ENCODE measurements at places on chromosomes 6 and 20. TPM values are rescaled to one million over a fixed set of nuclear protein-coding genes. Genes with fewer than 3 reads are reported as not detected.

Gene PDYN
- total RNA-seq = not detected

Gene LY86
- total RNA-seq = 5.7 TPM

Gene ZNF318
- 18.2 TPM for total RNA-seq

Gene MYT1
- total RNA-seq = not detected

Gene BACH2
- 65.8 TPM for total RNA-seq

Gene BFSP1
- 0.17 TPM for total RNA-seq

Gene SYS1
- 34.9 TPM for total RNA-seq

- no peaks in the 10 kb centered on the region for H3K4me1 ChIP-seq
- H3K36me3 ChIP-seq = no peaks in the 10 kb centered on the region
- DNase-seq = no peak
- no peak overlapping the region for H3K4me3 ChIP-seq
- H3K27ac ChIP-seq = no peak overlapping the region
- H3K27me3 ChIP-seq = peaks cover 69% of the 10 kb centered on the region
Measured at GRCh38 chr20:56928007-56928406, 298.9 kb downstream of the TFAP2C start.

- no peaks in the 10 kb centered on the region for H3K27me3 ChIP-seq
- H3K4me1 ChIP-seq = peaks cover 3% of the 10 kb centered on the region
- DNase-seq = no peak
- no peak overlapping the region for H3K4me3 ChIP-seq
- H3K36me3 ChIP-seq = peaks cover 34% of the 10 kb centered on the region
- H3K27ac ChIP-seq = no peak overlapping the region
Measured at GRCh38 chr6:149580880-149581279, 14.7 kb downstream of the GINM1 start.

- no peak overlapping the region for H3K27ac ChIP-seq
- no peaks in the 10 kb centered on the region for H3K4me1 ChIP-seq
- peaks cover 3% of the 10 kb centered on the region for H3K27me3 ChIP-seq
- H3K36me3 ChIP-seq = no peaks in the 10 kb centered on the region
Measured at GRCh38 chr20:64205611-64206026, 41.4 kb downstream of the MYT1 start.

DNA sequence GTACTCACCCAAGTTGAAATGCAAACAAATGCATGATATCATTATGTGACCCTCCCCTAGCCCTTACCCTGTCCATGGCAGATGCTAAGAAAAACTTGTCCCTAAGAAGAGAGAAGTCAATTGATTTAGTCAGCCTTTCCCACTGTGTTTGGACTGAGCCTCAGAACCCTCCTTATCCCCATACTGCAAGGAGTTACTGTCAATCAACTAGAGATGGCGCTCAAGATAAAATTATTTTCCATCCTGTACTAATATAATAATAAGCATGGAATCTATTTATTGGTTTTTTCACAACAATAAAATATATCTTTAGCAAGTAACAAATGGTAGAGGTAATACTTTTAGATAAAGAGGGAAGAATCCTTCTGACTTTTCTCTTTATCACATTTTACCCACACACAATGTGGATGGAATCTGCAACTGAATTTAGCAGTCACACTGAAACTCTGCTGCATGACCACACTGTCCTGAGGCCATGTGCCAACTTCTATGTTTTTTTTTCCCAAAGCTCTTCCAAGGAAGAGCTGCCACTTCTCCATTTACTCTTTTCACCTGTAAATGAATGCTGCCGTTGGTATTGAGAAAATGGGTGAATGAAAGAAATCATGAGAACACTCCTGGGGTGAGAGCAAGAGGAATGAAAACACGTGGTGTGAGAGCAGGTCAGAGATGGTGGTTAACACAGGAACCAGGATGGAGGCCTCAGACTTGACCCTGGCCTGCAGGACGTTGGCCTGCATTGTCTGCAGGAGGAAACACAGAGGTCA lies 10.5 kb downstream of the NT5E start:
- H3K27me3 ChIP-seq = no peaks in the 10 kb centered on the region
- H3K4me1 ChIP-seq = peaks cover 74% of the 10 kb centered on the region
- DNase-seq = no peak
- H3K27ac ChIP-seq = peak overlapping the region; percentile 92

DNA sequence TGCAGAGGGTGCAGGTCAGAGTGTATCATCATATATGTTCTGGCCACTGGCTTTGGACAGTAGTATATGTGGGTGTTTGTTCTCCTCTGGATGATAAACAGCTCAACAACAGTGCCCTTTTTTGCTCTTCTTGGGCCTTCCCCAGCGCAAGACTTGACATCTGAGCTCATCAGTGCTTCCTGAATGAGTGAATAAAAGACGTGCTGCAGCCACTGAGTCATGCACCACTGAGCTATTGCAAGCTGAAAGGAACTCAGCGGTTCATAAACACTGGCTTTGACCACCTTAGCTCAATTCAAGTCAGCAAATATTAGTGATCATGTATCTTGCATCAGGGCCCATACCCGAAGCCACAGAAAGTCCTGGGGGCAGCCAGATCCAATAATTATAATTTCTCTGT lies 105.3 kb upstream of the KCNG1 start:
- H3K4me3 ChIP-seq = no peak overlapping the region
- peaks cover 3% of the 10 kb centered on the region for H3K4me1 ChIP-seq
- no peak overlapping the region for H3K27ac ChIP-seq

DNA sequence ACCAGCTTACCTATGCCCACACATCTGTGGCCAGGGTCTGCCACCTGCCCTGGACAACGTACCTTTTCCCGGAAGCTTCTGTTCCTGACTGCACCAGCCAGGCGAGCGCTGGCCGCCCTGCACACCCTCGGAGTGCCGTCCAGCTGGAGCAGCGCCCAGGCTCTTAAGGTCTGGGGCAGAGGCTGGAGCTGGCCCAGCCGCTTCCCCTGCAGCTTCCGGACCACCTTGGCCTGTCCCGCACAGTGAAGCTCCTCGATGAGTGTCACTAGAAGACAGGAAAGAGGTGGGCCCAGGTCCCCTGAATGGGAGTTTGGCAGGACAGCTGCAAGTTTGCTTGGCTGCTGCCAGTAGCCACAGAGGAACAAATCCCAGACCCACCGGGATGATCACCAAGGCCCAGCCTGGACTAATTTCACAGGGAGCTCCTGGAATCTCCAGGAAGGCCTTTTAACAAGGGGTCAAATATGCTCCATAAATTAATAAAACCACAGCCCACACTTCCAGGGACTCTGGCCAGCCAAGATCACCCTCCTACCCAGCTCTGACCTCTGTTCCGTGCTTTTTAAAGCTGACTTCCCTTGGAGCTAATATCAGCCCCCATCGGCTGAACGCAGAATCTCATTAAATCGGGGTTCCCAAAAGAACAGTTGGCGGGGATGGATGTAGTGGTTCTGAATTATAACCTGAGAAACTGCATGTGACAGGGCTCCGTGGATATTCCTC lies 82.3 kb downstream of the PTPN1 start:
- no peaks in the 10 kb centered on the region for H3K27me3 ChIP-seq
- H3K4me3 ChIP-seq = no peak overlapping the region
- H3K27ac ChIP-seq = no peak overlapping the region
- H3K4me1 ChIP-seq = peaks cover 3% of the 10 kb centered on the region
- H3K36me3 ChIP-seq = peaks cover 4% of the 10 kb centered on the region

GRCh38 chr6:160106701-160107100 lies 14.9 kb upstream of the SLC22A1 start:
- H3K27ac ChIP-seq = no peak overlapping the region
- H3K4me1 ChIP-seq = peaks cover 11% of the 10 kb centered on the region
- H3K36me3 ChIP-seq = peaks cover 12% of the 10 kb centered on the region
- H3K4me3 ChIP-seq = no peak overlapping the region
- DNase-seq = no peak

DNA sequence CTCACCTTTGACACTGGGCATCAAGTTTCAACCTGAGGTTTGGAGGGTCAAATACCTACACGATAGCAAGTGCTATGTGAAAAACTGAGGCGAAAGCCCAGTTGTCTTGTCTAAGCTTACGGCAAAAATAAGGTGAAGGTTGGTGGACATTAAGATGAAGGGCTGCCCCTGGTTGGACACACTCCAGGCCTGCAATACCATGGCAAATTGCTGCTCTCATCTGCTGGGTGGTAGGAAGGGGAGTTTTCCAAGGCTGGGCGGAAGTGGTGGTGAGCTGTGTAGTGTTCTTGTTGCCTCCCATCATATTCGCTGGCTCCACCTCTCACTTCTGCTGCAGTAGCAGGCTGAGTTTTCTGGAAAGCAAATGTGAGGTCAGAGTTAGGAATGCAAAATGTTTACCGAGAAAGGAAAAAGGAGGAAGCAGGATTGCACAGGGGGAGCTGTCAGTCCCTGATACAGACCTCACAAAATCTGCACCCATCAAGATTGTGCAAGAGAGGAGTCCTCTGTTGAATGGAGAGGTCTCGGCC lies 33.7 kb downstream of the SCP2D1 start:
- no peak overlapping the region for H3K27ac ChIP-seq
- H3K36me3 ChIP-seq = no peaks in the 10 kb centered on the region
- H3K4me1 ChIP-seq = no peaks in the 10 kb centered on the region
- DNase-seq = no peak

DNA sequence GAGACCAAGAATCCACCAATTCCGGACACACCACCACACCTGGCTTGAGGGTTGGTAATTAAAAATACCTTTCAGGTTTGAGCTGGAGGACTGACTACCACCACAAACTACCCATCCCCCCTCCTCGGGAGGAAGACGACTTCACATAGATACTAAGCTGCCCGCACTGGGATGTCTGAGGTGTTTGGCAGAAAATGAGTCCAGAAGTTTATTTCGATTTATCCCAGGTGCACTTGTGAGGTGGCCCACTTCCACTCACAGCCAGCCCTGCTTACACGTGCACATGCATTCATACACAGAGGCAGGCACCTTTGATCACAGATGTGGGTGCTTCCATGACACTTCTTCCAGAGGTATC lies 187.1 kb downstream of the ID4 start:
- DNase-seq = no peak
- peaks cover 32% of the 10 kb centered on the region for H3K27me3 ChIP-seq
- no peaks in the 10 kb centered on the region for H3K36me3 ChIP-seq
- peak overlapping the region; percentile 49 for H3K27ac ChIP-seq

- no peak overlapping the region for H3K27ac ChIP-seq
- H3K27me3 ChIP-seq = no peaks in the 10 kb centered on the region
- no peak overlapping the region for H3K4me3 ChIP-seq
- no peaks in the 10 kb centered on the region for H3K36me3 ChIP-seq
- no peak for DNase-seq
- no peaks in the 10 kb centered on the region for H3K4me1 ChIP-seq
Measured at GRCh38 chr6:17334265-17334664, 53.1 kb downstream of the RBM24 start.

- peaks cover 13% of the 10 kb centered on the region for H3K36me3 ChIP-seq
- peaks cover 2% of the 10 kb centered on the region for H3K27me3 ChIP-seq
- no peak for DNase-seq
- peak overlapping the region; percentile 98 for H3K4me3 ChIP-seq
- peak overlapping the region; percentile 97 for H3K27ac ChIP-seq
- peaks cover 27% of the 10 kb centered on the region for H3K4me1 ChIP-seq
Measured at GRCh38 chr6:137218473-137218916, 690 bp downstream of the IFNGR1 start.

GRCh38 chr20:58998656-58999055 lies 8.4 kb downstream of the CTSZ start:
- no peak for DNase-seq
- H3K27ac ChIP-seq = no peak overlapping the region
- H3K36me3 ChIP-seq = peaks cover 20% of the 10 kb centered on the region
- H3K4me1 ChIP-seq = peaks cover 11% of the 10 kb centered on the region
- H3K27me3 ChIP-seq = no peaks in the 10 kb centered on the region

DNA sequence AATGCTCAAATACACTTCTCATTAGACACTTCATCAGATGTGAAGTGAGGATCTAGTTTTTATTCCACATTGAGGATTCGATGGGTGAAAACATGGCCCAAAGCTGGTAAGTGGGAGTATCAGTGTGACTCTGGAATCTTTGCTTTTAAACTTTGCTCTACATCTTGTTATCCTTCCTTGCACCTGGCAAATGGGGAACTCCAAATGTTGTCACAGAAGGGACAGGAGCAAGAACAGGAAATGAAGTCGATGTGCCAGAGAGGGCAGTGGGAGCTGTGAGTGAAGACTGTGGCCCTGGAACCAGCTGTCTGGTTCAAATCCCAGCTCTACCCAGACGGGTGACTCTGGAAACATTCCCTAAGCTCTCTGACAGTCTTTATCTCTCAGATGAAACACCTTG lies 86.7 kb upstream of the AGPAT4 start:
- H3K4me1 ChIP-seq = peaks cover 6% of the 10 kb centered on the region
- no peak for DNase-seq
- no peaks in the 10 kb centered on the region for H3K27me3 ChIP-seq
- H3K27ac ChIP-seq = no peak overlapping the region
- no peak overlapping the region for H3K4me3 ChIP-seq

- no peak for DNase-seq
- no peaks in the 10 kb centered on the region for H3K4me1 ChIP-seq
- H3K36me3 ChIP-seq = no peaks in the 10 kb centered on the region
- no peak overlapping the region for H3K4me3 ChIP-seq
Measured at GRCh38 chr6:113120582-113121285, 736.4 kb upstream of the MARCKS start.

DNA sequence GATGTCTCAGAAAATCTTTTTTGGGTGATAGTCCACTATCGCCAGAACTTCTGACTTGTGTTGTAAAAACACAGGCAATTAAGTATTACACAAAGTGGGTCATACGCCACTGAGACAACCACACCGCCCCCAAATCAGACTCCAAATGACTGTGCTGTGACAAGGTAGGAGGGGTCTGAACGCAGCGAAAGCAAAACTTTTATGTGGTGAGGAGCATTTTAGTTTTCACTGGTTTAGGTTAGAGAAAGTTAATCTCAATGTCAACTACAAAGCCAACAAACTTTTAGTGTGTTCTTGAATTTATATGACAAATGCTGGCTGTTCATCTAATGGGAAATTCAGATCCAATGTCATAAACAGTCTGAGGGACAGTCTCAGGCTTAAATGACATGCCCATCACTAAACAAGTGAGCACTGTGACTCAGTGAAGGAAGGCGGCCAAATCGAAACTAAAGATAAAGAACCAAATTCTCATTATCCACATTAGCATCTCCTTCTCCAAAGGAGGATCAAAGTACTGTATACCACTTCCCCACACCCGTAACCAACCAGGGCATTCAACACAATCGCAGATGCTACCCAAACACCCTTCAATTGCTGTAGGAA lies 186.7 kb downstream of the GJA10 start:
- no peaks in the 10 kb centered on the region for H3K27me3 ChIP-seq
- H3K36me3 ChIP-seq = peaks cover 53% of the 10 kb centered on the region
- peaks cover 68% of the 10 kb centered on the region for H3K4me1 ChIP-seq
- peak overlapping the region; percentile 94 for H3K4me3 ChIP-seq
- peak overlapping the region; percentile 92 for H3K27ac ChIP-seq

DNA sequence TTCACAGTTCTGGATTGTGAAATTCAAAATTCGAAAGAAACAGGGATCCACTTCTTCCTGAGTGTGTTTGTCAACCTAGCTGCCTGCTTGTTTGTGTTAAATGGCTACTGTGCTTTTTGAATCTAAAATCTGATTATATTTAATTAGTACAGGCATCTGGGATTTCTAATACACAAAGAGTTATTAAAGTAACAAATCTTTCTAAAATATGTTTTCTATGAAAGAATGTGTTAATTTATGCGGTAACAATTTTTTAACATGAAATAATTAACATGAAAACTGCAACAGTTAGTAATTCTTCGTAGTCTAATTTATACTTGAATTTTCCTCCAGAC lies 81.2 kb upstream of the TRAF3IP2 start:
- no peak overlapping the region for H3K27ac ChIP-seq
- H3K4me3 ChIP-seq = no peak overlapping the region
- no peaks in the 10 kb centered on the region for H3K27me3 ChIP-seq
- H3K36me3 ChIP-seq = peaks cover 24% of the 10 kb centered on the region

- no peak overlapping the region for H3K27ac ChIP-seq
- no peak overlapping the region for H3K4me3 ChIP-seq
- no peak for DNase-seq
- H3K4me1 ChIP-seq = no peaks in the 10 kb centered on the region
- H3K36me3 ChIP-seq = no peaks in the 10 kb centered on the region
- H3K27me3 ChIP-seq = no peaks in the 10 kb centered on the region
Measured at GRCh38 chr20:12627485-12627884, 381.3 kb upstream of the SPTLC3 start.
